NCI-H510A treated with DMSO at 0.1 percent for 48 hours (cell line): ENCODE measurements at places on chromosomes 13 and 19.

DNA sequence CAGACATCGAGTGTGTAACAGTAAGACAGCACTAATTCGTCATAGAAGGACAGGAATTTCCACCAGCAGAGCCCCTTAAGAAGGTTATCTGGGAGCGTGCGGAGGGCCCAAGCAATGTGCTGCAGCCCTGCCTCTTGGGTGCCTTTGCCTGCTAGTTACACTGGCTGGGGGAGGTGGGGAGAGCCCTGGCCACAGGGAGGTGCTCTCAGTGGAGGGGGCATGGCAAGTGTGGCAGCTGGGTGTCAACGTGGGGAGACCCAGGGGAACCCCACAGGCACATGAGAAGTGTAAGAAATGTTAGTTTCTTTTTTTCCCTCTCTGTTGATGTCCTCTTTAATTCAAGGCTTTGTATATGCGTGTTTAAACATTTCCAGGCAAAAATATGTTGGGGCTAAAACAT lies 50.9 kb upstream of the TMTC4 start:
- no peak for DNase-seq

DNA sequence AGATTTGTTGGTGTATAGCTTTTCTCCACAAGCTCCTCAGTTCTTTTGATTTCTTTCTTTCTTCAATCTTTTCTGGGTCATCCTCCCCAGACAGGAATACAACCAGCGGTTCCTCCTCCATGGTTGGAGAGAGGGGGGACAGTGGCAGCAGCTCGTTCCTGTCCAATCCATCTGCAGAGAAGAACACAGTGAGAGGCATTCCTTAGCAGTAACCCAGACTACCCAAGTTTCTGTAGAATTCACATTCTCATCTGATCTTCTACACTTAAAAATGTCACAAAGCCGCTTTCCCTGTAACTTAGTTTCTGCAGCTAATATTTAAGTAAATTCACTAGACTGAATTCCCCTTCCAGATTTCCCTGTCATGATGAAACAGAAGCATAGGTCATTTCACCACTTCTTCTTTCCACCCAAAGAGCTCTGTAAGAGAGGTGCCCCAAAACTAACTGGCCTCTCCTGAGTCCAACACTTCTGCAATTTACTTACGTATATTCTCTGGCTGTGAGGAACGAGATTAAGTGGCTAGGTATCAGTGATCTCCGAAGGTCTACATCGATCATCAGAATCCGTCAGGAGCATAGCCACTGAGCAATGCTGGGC lies 171.9 kb downstream of the TBC1D4 start:
- DNase-seq: no peak

DNA sequence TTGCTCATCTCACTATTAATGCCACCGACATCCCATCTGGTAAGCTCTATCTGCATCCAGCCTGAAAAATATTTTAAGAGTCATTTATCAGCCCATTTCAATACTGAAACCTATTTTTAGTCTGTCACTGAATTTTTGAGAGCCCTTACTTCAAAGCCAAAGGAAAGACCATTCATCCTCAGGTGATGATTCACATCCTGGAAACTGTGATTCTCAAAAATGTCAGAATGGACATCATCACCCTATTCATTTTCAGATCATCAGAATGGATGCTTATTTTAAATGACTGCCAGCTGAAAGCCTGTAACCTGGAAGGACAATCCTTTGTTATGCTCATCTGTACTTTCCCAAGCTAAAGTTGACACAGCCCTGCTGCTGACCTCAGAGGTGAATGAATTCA lies 27.0 kb downstream of the TNFSF11 start:
- no peak for DNase-seq

DNA sequence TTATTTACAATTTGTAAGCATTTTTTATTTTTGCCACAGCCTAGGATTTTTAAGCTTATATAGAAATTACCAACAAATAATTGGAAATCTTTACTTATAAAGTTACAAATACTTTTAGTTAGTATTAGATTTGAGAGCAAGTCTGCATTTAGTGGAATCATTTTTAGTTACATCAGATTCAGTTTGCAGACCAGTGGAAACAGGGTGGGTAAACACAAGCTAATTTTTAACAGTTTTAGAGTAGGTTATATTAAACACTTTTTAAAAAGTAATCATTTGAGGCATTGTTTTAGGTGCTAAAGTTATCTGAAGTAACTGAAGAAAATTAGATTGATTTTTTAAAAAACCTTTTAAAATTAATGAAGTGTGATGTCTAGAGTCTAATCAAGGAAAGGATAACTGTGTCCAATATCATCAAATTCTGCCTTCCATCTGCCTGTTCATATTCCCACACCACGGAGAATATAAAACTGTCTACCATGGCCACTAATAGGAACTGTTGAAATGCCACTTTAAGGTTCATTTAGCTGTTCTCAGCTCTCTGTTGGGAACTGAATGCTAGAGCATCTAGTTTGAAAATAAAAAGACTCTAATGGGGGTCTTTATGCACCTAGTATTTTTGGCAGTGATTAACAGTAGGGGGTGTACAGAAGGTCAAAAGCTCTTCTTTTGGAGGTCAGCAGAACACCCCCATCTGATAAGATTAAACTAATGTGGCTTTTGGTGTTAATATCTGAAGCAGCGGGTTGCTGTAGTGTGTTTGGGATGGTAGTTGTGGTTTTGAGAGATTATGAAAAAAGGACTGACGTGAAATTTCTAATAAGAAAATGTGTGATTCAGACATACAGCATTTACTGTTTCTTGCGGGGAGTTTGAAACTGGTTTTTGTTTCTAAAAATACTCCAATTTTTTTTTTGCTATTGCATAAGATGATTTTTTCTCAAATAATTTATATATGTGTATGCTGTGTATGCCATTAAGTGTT lies 66.5 kb downstream of the NDFIP2 start:
- no peak for DNase-seq

DNA sequence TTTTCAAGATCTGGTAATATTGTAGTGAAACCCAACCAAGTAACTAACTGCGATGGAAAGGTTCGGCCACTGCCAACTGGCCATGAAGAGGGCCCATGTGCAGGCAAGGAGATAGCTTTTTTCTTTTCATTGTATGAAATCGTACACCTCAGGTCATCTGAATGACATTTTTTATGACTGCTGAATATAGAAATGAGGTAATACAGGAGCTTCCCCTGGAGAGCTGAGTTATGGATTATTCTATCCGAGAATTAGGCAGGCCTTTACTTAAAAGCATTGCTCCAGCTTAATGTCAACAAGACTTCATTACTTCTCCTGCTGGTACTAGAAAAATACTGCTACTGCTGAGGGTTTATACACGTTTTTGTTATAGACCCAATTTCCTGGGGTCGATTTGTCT lies 1215.6 kb downstream of the EFNB2 start:
- no peak for DNase-seq

GRCh38 chr13:66781241-66781640 lies 448.9 kb downstream of the PCDH9 start:
- DNase-seq: no peak

- DNase-seq: peak; percentile 55
Observed at GRCh38 chr19:19460761-19461265, 54.5 kb downstream of the TSSK6 start.

DNA sequence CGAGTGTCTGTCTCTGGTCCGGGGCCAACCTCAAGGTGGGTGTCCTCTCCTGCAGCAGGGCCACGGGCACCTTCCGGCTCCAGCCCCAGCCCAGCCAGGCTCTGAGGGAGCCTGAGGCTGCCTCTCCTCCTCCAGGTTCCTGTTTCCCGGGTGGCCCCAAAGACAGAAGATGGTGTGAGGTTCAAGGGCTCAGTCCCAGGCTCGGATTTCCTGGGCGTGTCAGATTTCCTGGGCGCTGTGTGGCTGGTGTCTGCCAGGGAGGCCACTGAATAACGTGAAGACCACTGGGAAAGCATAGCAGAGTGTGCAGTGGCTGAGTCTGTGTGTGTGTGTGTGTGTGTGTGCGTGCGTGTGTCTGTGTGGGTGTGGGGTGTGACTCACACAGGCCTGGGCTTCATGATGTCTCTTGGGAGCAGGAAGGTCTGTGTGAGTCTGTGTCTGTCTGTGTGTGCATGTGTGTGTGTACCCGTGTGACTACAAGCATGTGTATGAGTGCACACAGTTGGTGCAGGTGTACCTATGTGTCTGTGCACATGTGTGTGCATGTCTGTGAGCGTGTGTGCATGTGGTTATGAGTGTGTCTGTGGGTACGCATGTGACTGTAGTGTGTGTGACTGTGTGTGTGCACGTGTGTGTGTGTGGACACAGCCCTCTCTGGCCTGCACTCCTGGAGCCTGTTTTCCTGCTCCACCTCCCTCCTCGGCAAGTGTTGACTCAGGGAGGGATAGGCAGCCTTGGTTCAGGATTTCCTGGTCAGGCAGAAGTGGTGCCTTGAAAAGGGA lies 28.3 kb downstream of the CEBPA start:
- no peak for DNase-seq

DNA sequence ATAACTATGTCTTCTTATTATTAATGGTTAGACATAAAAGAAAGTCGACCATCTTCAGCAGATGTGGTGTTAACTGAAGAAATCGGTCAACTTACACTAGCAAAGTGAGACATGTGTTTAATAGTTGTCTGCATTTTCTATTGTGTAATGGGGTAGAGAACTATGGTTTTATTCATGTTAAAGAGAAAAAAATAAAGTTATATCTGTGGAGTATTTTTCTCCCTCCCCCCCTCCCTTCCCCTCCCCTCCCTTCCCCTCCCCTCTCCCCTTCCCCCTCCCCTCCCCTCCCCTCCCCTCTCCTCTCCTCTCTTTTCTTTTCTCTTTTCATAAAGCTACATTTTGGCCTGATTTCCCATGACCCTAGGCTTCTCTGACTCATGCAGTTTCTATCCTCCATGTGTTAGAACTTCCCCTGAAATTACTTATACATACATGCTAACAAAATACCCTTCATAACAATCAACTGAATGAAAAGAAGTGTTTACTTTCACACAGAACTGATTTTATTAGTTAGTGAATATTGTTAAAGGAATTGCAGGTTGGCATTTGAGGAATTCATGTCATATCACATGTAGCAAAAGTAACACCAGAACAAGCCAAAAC lies 1431.0 kb upstream of the ATXN8OS start:
- DNase-seq: no peak

GRCh38 chr19:49878744-49879070 lies 1.2 kb downstream of the TBC1D17 start:
- no peak for DNase-seq

- DNase-seq: no peak
Observed at GRCh38 chr13:35479706-35480105, 3.2 kb upstream of the MAB21L1 start.

DNA sequence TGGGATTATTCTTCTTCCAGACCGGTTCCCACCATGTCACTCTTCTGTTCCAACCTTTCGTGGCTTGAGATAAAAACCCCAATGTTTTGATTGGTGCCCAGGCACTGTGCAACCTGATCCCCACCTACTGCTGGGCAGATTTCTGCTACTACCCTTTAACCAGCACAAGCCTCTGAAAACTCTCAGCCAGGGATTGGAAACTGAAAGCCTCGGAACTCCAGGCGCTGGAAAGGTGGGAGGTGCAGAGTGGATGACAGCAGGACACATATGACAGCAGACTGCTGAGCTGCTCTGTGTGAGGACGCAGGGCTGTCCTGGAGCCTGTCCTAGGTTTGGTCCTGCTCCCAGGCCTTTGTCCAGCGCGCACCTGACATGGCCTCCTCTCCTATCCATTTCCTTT lies 68.5 kb upstream of the GTF3A start:
- DNase-seq: peak; percentile 34

DNA sequence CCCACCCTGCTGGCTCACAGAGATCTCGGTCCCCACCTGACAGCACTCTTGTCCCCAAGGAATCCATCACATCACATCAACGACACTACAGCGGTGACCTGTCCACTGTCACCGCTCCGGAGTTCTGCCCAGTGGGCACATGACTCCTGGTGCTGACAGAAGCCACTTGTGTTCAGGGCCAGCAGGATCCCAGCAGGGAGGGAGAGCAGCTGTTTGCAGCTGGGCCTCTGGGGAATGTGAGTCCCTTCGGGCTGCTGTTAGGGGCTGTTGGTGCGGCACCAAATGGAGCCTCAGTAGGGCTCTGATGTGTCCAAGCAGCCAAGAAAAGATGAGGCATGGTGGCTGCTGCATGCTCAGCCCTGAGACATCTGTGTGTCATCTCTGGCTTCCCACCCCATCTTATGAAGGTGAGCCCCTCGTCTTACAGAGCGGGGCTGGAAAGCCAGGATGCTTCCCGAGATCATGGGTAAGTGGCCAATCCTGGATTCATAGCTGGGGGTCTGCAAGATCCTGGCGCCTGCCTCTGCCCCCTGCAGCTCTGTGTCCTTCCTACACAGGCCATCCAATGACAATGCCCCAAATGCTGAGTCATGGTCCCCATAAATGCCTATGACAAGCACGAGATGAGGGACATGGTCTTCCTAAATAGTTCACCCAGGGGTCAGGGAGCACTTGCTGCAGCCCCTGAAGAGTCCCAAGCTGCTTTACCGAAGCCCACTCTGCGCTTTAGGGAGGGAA lies 56.0 kb downstream of the F2RL3 start:
- DNase-seq: no peak

DNA sequence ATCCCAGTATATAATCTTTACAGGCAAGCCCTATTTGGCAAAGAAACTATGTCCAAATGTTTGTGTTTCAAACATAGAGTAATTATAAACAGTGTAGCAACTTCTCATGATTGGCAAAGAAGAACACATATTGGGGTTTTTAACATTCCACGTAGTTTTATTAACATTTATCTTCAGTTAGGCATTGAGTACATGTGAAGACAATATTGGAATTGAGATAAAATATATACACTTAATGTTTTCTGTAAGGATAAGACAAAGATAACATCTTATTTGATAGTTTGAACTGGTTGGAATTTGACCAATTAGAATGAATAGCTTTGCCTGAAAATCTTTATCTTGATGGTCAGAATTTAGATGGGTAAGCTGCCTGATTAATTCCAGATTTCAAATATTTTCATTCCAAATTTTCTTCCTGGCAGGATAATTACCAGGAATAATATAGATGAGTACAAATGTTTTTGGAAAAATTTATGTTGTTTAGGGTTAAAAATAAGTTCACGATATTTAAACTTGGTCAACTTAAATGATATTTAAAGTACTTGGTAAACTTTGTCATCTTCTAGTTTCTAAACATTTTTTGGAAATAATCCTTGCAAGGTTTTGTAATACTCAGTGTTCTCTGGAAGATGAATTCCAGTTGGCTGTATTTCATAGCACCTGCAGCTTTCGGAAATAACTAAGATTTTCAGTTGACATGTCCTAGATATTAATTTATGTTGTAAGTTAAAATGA lies 536.5 kb upstream of the SPRY2 start:
- DNase-seq: no peak

- DNase-seq: no peak
Observed at GRCh38 chr19:45171211-45171623, 6.8 kb downstream of the TRAPPC6A start.

DNA sequence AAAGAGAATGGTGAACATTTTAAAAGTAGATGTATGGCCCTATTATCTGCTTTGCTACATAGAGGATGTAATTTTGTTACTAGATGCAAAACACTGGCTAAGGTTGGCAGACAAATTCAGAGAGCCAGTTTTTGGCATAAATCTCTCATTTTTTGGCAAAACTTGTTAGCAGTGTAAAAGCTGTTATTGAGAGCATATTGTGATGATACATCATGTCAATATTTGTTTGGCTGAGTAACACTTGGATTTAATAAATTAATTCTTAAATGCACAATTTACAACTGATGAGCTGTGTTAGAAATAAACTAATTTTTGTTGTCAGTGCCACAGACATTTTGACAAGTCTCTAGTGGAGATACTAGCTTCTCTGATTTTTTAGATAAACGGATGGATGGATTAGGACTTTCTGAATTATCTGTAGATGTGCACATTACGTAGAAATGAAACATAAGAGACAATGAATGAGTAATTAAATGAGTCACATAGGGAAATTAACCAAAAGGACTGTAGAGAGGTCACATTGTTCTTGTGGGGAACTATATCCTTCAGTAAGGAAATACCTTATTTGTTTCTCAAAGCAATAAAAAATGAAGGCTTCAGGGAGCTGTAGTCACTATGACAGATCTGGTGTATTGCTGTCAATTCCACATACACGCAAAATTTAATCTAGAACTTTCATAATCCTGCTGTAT lies 17.4 kb downstream of the UFM1 start:
- DNase-seq: no peak
